HFFc6 (cell line): ENCODE measurements at places on chromosomes 11 and 22. TPM values are rescaled to one million over a fixed set of nuclear protein-coding genes. Genes with fewer than 3 reads are reported as not detected.

The DEFB131B gene
- not detected in 3 replicates for total RNA-seq

GRCh38 chr11:14544611-14545010 lies 24.4 kb upstream of the PSMA1 start:
- no peak for DNase-seq

- DNase-seq: no peak
Observed at GRCh38 chr11:104573441-104573990, 324.7 kb downstream of the CASP12 start.

GRCh38 chr11:125072961-125073590 lies 10.0 kb downstream of the SLC37A2 start:
- DNase-seq: no peak

DNA sequence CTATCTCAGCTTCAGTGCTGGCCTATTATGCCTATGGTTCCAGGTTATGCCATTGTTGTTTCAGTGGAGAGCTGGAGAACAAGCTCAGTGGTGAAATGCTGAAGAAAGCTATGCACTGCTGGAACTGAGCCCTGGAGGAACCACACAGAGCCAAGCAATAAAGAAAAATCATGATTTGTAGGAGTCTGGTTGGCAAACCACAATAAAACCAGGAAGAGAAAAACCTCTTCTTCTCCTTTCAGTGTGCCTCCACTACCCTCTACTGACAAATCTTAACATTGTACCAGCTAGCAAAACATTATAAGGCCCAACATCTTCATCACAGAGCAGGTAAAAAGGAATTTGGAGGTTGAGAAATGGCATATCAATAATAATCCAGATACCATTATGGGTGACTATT lies 5.3 kb downstream of the OR51F2 start:
- no peak for DNase-seq

- DNase-seq: no peak
Observed at GRCh38 chr22:48644108-48644507, 1183.6 kb downstream of the BRD1 start.

DNA sequence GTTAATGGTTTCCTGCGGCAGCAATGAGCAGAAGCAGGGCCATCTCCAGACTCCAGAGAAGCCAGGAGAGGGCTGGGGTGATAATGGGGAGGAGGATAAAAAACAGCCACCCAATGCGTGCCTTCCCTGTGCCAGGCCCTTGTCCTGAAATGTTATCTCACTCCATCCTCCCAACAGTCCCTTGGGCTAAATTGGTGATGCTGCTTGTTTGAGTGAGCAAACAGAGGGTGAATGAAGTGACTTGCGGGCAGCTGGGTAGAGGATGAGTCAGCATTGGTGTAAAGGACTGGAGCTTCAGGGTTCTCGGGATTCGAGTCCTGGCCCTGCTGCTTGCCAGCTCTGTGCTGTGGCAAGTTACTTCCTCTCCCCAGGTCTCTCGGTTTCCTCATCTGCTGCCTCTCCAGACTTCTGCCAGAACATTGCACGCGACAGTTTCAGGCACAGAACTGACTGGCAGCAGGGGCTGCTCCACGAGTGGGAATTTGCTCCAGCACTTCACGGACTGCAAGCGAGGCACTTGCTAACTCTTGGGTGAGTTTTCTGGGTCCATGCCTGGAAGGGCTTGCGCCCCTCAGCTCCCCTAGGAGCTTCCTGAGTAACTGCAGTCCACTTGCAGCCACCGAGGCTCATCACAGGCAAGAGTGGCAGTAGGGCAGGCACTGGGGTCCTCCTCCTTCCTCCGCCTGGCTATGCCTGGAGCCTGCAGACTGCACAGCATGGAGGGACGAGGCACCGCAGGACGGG lies at the start of gene P2RY6:
TSS of gene P2RY6 (plus strand) at position 403 of the 744 bp plus-strand sequence. CDS start 24,181 bp downstream, outside the sequence.
- DNase-seq: peak; percentile 68

- no peak for DNase-seq
Observed at GRCh38 chr22:24925586-24926427, 20.7 kb downstream of the LHFPL7 start.

- no peak for DNase-seq
Observed at GRCh38 chr22:39215426-39216142, 29.2 kb downstream of the PDGFB start.

GRCh38 chr11:60862171-60862570 lies 5.2 kb upstream of the ZP1 start:
- no peak for DNase-seq

GRCh38 chr11:76228071-76228874 lies 22.0 kb upstream of the WNT11 start:
- DNase-seq: no peak

- peak; percentile 37 for DNase-seq
Observed at GRCh38 chr11:110891411-110891810, 179.2 kb upstream of the ARHGAP20 start.

The CENPM gene
- 15.6 to 30.8 TPM (median 26.5 TPM) in 3 replicates for total RNA-seq

The ANAPC15 gene
- total RNA-seq: 82.2 to 98.6 TPM (median 83.0 TPM) in 3 replicates

GRCh38 chr11:12019866-12020416 lies 11.5 kb upstream of the DKK3 start:
- DNase-seq: no peak

The CRYBA4 gene
- total RNA-seq: not detected in 3 replicates

DNA sequence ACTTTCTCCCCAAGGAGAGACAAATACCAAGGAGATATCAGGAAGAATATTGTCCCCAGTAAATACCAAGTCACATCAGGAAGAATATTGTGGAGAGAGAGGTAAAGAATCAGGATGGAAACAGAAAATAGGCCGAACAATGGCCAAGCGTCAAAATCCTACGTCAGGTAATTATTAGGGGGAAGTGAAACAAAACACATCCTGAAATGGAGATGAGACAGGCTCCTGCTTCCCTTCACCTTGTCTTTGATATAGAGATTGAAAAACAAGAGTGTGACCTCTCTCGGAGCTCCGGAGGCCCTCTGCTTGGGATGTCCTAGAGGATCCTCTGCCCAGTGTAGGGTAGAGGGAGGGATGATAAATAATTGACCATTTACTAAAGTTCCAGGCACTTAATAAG lies 27.4 kb upstream of the IZUMO1R start:
- no peak for DNase-seq

GRCh38 chr11:118401151-118401879 lies at the start of gene ATP5MG:
ATP5MG (plus strand) TSS chr11:118401606; CDS start chr11:118401666, 60 bp downstream.
- DNase-seq: peak; percentile 82

The PEX16 gene
- total RNA-seq: 23.4 to 24.3 TPM (median 23.5 TPM) in 3 replicates

GRCh38 chr11:111310723-111311122 lies 12.4 kb downstream of the POU2AF3 start:
- no peak for DNase-seq

- no peak for DNase-seq
Observed at GRCh38 chr11:33005175-33005574, 10.5 kb upstream of the DEPDC7 start.

GRCh38 chr11:31240340-31240904 lies 129.1 kb downstream of the DCDC1 start:
- DNase-seq: no peak

GRCh38 chr22:37259540-37260029 lies 15.5 kb upstream of the RAC2 start:
- peak; percentile 33 for DNase-seq

- no peak for DNase-seq
Observed at GRCh38 chr11:75272821-75273301, 32.3 kb downstream of the TPBGL start.
